ENCODE measurements at places on chromosomes 3 and 15.

DNA sequence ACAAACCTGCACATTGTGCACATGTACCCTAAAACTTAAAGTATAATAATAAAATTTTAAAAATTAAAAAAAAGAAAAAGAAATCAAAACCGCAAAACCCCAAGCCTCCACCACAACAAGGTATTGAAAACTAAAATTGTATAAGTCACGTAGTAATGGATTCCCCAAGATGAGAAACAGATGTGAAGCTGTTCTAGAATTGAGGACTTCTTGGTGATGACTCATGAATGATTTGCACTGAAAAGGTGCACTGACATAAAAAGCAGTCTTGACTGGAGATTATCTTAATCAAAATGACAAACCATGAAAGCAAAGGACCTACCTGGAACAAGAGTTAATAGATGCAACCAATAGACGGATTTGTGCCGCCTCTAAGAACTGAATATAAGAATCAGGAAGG, 225.8 kb downstream of the MYRIP start:
- DNase-seq = no peak

GRCh38 chr3:115563984-115564383, 59.3 kb upstream of the GAP43 start:
- DNase-seq = no peak

- DNase-seq = no peak
Measured at GRCh38 chr3:89227218-89227617, 119.8 kb downstream of the EPHA3 start.

DNA sequence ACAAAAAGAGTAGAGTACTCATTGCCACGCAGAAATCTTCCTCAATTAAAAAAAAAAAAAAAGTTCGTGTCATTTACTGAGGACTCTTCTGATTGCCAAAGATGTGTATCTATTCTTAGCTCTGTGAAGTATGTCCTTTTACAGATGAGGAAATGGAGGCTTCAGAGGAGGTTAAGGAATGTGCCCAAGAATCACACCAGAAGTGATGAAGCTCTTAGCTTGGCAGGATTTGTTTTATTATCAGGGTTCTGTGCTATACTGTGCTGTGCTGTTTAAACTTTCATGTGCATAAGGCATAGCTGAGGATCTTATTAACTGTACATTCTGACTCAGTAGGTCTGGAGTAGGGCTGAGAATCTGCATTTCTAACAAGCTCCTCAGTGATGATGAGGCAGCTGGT, 665.2 kb upstream of the ADAMTS9 start:
- DNase-seq = no peak

GRCh38 chr15:68634531-68634930, 55.7 kb downstream of the CORO2B start:
- no peak for DNase-seq

GRCh38 chr3:31369637-31370379, 162.9 kb upstream of the STT3B start:
- no peak for DNase-seq

- DNase-seq = no peak
Measured at GRCh38 chr3:31142139-31142538, 247.7 kb upstream of the GADL1 start.

DNA sequence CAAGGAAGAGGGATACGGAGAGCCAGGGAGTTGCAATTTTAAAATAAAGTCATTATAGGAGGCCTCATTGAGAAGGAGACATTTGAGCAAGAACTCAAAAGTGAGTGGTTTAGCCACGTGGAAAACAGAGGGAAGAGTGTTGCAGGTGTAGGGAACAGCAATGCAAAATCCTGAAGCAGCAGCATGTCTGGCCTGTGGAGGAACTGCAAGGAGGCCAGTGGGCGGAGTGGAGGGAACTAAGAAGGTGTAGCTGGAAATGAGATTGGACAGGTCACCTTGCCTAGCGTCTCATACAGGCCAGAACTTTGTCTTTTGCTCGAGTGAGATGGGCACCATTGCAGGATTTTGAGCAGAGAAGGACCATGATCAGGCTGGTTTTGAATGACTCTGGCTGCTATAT, 34.9 kb downstream of the SAXO2 start:
- no peak for DNase-seq

GRCh38 chr15:42490291-42490670, 660 bp downstream of the ZNF106 start:
- no peak for DNase-seq

DNA sequence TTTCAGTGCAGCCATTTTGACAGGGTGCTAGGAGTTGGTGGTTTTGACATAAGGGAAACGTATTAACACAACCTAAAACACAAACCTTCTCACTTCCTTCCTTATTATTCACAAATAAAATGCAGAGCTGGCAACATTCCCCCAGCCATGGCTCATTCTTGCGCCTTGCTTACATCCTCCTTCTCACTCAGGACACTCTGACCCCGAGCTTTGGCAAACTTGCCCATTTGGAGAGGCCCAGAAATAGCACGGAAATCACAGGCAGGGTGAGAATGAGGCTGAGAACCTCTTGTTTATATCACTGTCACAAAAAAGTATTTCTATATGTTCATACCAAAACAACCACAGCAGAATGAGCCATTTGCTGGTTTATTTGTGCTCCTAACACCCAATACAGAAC, 244.3 kb downstream of the NTRK3 start:
- DNase-seq = no peak

GRCh38 chr3:23238578-23238977, 35.5 kb downstream of the UBE2E2 start:
- no peak for DNase-seq

DNA sequence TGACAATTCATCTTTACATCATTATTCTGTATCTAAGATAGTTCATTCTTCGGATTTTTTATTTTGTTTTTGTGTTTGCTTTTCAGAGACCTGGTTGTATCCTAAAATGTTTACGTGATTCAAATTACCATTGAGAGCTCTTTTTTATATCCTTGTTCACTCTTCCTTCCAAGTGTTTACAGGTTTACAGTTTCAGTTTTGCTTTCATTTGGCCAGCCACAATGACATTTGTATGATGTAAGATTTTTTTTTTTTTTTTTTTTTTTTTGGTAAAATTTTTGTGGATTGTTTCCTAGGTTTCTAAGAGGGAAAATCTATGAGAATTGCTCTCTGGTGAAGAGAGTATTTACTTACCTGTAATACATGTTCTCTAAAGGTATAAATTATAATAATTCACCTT, 55.0 kb downstream of the SETD5 start:
- no peak for DNase-seq

GRCh38 chr3:150362515-150363302, 45.4 kb upstream of the TSC22D2 start:
- no peak for DNase-seq

DNA sequence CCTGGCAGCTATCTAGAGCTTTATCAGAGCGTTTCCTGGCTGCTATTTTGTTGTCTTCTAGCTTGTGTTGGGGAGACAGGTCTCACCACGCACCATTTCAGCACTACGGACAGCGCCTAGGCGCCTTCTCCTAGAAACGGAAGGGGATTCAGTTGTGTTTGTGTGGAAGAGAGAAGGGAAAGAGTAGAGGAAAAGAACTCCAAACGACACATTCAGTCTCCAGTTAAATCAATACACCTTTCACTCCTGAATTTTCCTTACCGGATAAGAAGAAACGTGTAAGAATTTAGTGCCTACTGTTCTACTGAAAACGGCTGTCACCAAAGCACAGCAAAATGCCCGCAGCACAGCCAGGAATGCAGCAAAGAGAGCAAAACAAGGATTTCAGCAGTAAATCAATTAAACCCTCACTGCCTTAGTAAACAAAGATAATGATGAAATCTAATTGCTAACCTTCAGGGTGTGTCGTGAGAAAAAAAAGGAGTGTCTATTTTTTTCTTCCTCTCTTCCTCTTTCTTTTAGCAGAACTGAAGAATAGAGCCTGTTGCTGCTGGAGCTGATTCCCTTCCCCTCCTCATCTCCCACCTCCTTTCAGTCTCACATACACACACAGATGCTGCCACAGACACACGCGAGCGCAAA, 412 bp upstream of the CTXN2 start:
- no peak for DNase-seq

DNA sequence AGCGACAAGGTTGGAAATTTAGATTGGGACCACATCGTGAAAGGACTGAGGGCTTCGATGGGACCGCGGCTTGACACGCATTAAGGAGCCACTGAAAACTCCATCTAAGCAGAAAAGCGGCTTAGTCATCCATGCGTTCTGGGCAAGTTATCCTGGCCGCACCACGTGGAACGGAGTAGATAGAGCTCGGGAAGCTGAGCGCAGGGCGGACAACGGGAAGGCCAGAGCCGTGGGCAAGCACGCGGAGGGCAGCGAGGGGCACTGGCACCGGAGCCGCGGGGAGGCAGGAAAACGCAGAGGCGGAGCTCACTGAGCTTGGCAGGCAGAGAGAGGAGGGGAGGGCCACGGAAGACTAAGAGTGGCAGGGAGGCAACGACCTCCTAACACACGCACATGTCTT, 61.3 kb upstream of the VGLL4 start:
- DNase-seq = no peak

DNA sequence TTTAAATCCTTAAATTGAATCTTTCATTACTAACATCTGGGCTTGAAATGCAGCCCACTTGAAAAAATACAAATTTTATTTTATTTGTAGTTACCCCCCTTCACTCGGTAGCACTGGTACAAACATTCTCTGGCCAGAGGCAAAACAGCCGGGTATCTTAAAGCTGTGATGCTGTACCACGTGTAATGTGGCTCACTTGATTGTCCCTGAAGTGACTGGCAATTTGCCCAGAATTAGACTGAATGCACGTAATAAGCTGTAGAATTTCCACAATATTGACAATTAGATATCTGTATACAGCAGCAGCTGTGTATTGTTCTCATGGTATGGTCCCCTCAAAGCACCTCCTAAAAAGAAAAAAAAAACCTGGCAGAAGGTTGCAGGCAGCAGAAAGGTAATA, 192.8 kb upstream of the TBC1D5 start:
- DNase-seq = peak; percentile 50

GRCh38 chr3:184717399-184717983, 5.6 kb upstream of the MAGEF1 start:
- DNase-seq = no peak

GRCh38 chr15:89227425-89227824, 6.0 kb upstream of the RLBP1 start:
- DNase-seq = no peak

- no peak for DNase-seq
Measured at GRCh38 chr15:78365917-78366316, 25.8 kb downstream of the CRABP1 start.

GRCh38 chr3:3165241-3165640, 14.2 kb downstream of the CRBN start:
- no peak for DNase-seq

GRCh38 chr3:43177085-43177484, 71.2 kb upstream of the POMGNT2 start:
- no peak for DNase-seq

- DNase-seq = peak; percentile 7
Measured at GRCh38 chr3:121883507-121883906, 10.7 kb upstream of the SLC15A2 start.

DNA sequence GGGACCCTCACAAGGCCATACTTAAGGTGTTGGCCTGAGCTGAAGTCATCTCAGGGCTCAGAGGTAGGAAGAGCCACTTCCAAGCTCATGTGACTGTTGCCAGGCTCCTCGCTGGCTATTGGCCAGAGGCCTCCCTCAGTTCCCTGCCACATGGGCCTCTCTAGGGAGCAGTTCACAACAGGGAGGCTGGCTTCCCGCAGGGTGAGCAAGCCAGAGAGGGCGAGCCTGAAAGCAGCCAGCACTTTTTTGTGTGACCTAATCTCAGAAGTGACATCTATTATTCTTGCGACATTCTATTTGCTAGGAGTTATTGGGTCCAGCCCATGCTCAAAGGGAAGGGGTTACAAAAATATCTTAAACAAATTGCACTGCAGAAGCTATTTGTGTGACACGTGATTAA, 201.4 kb downstream of the SSR3 start:
- DNase-seq = no peak

- no peak for DNase-seq
Measured at GRCh38 chr3:187802928-187803259, 57.6 kb upstream of the BCL6 start.

GRCh38 chr15:94785091-94785490, 553.7 kb downstream of the MCTP2 start:
- no peak for DNase-seq

DNA sequence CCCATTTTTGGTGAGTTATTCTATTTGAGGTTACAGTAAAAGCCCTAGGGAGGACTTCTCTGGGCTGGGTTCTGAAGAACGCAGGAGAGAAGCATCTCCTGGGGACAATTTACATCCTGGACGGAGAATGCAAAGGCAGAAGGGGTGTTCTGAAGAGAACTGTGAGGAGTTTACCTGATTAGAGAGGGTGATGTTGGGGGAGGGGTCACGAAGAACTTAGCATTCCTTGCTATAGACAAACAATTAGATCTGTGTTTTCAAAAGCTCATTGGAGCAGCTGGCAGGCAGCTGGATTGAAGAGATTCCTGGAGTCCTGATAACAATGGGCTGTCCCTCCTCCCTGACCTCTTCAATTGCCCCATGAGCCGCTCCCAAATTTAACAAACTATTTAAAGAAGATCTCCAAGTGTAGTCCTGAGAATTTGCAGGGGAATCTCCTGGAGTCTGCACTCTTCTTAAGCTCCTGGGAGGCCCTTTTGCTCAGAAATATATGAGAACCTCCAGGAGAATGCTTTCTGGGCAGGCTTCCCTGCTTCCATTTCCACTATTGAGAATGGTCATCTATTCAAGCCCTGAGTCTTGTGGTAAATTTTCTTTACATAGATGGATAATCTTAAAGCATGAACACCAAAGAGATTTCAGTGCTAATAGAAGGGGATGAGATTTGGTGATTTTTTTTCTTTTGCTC, 55.3 kb downstream of the ARHGAP31 start:
- no peak for DNase-seq

DNA sequence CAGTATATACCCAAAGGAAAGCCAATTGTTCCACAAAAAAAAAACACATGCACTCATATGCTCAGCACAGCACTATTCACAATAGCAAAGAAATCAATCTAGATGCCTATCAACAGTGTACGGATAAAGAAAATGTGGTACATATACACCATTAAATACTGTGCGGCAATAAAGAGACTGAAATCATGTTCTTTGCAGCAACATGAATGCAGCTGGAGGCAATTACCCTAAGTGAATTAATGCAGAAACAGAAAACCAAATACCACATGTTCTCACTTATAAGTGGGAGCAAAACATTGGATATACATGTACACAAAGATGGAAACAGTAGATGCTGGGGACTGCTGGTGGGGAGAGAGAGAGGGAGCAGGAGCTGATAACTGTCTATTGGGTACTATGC, 124.2 kb upstream of the AADACL2 start:
- DNase-seq = no peak

- DNase-seq = no peak
Measured at GRCh38 chr15:87628311-87628710, 628.2 kb downstream of the NTRK3 start.

DNA sequence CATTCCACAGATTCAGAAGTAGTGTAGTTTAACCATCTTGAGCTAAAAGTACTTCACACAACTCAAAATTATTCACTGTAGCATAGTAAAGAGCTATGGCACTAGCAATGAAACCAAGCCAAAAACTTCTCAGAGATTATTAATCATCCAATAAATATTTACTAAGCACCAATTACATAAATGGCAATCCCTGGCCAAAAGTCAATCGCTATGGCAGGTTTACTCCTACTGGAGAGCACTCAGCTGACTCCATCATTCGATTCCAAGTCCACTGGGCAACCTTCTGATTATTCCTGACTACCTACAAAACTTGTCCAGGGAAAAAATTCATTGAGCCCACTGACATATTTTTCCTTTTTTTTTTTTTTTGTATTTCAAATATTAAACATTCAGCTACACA, 23.9 kb downstream of the ATP13A3 start:
- no peak for DNase-seq

All from DMS153 (cell line).